ENCODE measurements at places on chromosomes 4 and X.

GRCh38 chr4:108972613-108973283, 209.9 kb upstream of the ETNPPL start:
- no peak for DNase-seq

- no peak for DNase-seq
Observed at GRCh38 chr4:84481860-84482245, 17.2 kb downstream of the NKX6-1 start.

DNA sequence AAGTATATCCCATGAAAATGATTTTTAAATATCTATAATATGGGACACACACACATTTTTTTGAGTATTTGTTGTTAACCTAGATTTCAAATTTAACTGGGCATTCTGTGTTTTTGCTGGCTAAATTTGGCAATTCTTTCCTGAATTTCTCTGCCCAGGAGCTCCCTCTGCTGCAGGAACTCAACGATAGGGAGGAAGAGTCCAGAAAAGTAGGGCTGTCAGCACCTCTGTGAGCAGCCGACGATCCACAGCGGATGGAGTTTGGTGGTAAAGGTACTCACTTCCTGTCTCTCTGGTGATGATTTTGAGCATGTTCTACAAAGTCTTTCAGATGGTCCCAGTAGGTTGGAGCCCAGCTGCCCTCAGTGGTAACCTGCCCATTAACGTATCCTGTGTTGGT, 23.1 kb upstream of the TMEM184C start:
- DNase-seq, result no peak

DNA sequence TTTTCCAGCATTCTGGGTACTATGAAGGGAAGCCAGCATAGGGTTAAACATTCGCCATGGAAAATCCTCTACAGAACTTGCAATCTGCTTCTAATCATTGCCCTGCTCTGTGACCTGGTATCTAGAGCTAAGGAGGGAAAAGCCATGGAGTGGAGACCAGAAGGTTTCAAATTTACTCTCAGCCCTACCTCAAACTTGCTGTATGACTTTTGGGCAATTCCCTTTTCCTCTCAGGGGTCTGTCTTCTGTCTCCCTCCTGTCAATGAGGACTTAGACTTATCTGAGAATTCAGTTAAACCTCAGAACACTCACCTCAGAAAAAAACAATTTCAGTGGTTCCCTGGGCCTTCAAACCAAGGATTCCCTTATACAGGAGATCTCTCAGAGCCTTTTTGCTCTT, 29.1 kb downstream of the ARHGEF9 start:
- DNase-seq, result no peak

DNA sequence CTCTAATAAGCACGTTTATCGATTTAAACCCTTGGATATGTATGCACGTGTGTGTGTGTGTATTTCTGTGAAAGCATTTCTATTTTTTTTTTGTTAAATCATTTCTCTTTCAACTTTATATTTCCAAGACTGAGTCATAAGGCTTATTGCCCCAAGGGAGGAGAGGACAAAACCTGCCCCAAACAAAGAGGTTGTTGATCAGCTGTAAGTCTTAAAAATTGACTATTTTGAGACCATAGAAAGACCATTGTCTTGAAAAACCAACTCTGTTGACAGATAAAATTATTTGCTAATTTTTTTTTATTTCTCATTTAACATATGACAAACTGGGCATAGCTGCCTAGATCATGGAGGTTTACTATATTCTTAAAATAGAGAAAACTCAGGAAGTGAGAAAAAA, 222.4 kb downstream of the FMR1NB start:
- no peak for DNase-seq

DNA sequence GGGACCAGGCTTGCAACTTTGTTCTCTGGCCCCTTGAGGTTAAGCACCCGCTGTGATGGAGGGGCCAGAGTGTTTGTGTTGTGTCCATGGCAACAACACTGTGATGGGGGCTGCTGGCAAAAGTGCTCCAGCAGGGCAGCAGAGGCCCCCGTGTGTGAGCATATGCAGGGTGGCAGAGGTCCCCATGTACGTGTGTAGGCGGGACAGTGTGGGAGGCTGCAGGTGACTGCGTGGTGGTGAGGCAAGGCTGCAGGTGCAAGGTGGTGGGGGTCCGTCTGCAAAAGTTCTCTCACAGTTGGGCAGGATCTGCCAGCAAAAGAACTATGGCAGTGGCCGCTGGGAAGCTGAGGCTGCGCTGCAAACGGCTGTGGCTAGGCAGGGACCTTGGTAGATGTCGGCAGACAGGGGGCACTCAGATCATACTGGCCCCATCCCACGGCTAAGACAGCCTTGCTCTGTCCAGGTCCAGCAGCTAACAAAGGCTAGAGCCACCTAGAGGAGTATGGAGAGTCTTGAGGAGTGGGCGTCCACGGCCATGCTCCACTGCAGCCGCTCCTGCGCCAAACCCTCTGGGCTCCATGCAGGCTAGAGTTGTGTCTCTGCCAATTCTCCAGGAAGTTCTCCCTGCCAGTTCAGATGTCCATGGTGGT, 46.8 kb upstream of the PASD1 start:
- no peak for DNase-seq

- no peak for DNase-seq
Observed at GRCh38 chrX:43940816-43941474, 32.2 kb downstream of the NDP start.

GRCh38 chr4:70110917-70111316, 43.1 kb upstream of the PRR27 start:
- no peak for DNase-seq

DNA sequence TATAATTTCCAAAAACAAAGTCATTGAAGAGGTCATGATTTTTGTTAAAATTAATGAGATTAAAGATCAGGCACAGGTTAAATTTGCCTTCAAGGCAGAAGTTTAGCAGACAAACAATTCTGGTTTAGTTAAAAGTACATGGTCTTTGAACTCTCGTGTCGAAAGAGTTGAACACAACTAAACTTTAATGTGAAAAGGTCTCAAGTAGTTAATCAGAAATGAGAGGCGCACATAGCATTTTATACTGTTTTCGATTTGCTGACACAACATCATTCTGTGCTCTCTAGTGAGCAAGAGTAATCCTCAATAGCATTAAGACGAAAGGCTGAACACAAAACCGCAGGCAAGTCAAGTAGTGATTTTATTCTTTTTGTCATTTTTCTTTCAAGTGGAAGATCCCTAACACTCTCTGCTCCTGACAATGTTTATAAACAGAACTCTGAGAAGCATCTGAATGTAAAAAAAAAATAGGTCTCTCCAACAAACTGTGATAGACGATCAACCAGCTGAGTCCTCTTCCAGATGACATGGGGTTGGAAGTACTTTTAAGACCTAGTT, 49.8 kb downstream of the SH3RF1 start:
- DNase-seq, result no peak

GRCh38 chr4:71545168-71545567, 206.3 kb downstream of the SLC4A4 start:
- no peak for DNase-seq

DNA sequence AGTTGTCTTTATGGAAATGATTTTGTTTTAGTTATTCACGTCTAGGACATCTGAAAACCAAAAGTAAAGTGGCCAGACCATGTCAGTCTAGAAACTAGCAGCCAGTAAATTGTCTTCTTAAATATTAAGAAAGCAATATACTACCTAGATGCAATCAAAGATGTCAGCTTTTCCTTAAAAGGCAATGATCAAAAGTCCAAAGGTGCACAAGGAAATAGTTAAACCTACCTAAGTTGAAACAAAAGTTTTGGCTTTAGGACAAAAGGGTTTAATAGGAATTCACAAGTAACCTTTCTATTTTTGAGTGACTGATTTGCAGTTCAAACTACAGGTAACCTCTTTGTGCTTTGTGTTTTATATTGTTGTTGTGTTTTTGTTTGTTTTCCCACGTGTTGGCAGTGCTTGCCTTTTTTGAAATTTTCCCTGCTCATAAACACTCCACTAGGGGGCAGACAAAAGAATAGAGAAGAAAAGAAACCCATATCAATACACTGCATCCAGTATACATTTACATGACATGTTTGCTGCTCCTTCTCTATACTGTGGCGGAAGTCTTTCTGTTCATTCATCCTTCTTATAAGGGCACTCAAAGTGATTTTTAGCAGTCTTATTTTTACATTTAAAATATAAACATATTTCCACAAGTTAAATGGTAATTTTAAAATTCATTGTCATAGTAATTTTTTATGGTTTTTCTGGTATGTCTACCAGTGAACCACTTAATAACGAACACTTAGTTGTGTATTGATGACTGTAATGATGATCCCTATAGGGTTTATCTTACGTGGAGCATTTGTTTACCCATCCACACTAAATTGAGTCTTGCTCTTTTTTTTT, 62.7 kb downstream of the GAB1 start:
- no peak for DNase-seq

GRCh38 chrX:19986531-19986930, 4.3 kb downstream of the BCLAF3 start:
- DNase-seq, result no peak

DNA sequence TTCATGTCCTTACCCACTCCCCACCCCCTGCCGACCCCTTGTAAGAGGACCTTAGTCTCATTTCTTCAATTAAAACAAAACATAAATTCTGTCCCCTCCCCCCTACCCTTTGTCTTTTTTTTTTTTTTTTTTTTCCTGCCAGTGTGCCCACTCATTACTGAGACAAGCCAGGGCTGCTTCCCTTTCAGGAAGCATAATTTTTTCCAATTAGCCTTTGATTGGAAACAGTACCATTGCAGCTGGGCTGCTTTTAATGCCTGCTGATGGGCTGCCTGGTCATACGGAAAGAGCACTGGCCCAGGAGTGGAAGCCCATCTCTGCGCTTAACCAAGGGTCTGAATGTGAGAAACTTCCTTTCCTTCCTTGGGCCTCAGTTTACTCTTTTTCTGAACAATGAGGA, 18.6 kb upstream of the CAPN6 start:
- DNase-seq, result no peak

- DNase-seq, result no peak
Observed at GRCh38 chr4:144582975-144583374, 63.0 kb upstream of the HHIP start.

GRCh38 chrX:110248578-110248977, 69.3 kb downstream of the AMMECR1 start:
- no peak for DNase-seq

- DNase-seq, result no peak
Observed at GRCh38 chr4:177638871-177639270, 196.6 kb upstream of the AGA start.

DNA sequence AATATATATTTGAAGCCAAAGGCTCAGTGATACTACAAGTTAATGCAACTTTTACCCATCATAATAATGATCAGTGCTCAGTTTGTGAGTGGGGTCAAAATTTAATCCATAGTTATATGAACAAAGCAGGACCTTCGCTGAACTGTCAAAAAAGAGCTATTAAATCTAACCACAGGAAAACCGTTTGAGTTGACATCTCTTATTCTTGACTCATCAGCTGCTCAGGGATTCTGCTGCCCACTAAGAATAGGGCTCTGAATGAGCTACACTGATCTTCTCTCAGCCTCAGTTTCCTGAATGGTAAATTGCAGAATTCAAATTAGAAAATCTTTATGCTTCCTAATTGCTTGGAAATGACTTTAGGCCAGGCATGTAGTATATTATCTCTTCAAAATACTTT, 44.9 kb upstream of the NAP1L5 start:
- no peak for DNase-seq

DNA sequence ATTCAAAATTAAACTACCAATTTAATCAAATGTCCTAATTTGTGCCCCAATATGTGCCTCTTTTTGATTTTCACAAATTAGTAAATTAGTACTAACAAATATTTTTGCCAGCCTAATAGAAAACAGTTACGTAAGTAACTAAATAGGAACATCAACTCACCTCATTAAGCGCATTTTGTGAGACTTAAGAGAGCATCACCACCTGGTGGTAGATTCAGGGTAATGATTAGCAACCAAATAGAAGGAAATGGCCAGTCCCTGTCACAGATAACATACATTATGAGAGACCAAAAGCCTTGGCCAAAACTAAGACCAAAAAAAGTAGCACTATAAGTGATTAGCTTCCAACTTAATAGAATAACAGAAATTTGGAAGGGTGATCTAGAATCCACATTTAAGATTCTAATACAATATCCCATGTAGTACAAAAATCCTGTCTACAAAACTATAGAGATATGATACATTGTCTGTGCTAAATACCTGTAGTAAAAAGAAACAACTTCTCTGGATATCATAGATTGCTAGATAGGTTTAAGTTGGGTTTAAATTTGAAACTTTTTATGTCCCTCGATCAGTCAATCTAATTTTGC, 46.7 kb downstream of the C4orf46 start:
- DNase-seq, result no peak

- no peak for DNase-seq
Observed at GRCh38 chr4:12911750-12912358, 572.3 kb downstream of the RAB28 start.

DNA sequence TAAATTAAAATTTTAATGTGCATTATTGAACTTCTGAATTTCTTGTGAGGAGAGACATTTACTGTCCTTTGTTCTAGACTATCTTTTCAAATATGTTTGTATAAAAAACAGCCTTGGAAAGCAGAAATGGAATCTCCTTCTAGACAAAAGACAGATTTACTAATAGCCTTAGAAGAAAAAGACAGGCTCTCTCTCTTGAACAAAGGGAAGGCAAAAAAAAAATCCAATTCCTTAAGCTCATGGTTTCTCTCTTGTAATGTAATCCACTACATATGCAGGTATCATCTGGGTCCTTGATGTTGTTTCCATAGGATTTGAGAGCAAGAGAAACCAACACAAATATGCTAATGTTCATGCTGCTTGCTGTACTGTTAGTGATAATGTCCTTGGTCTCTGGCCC, 106.0 kb downstream of the TBCK start:
- no peak for DNase-seq

- DNase-seq, result no peak
Observed at GRCh38 chr4:102620697-102621497, 119.7 kb downstream of the NFKB1 start.

- DNase-seq, result no peak
Observed at GRCh38 chr4:130238121-130238520, 1142.2 kb downstream of the C4orf33 start.

DNA sequence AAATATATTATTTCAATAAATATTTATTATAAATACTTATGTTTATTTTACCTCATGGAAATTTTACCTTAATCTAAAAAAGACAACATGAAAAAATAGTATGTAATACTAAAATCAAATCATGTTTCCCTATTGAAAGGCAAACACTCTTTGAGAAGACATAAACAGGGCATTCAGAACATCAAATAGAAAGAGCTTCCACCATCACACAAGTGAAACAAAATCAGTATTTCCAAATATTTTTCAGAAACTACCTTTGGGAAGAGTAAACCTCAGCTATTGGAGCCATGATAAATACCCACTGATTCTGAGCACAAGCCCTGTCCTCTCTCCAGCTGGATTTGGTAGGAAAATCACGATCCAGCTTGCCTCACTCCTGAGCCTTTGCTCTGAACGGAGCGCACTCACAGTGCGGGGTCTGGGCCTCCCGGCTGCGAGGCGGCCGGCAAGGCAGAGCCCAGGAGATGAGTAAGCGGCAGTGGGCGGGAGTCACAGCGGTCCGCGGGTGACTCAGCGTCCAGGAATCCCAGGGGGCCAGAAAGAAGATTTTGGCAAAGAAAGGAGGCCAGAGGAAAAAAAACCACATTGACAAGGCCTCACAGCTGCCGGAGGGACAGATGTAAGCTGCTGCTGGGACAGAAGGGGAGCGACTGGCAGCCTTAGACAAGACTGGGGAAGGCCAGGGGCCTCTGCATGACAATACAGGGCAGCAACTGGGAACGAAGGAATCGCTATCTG, 14.7 kb upstream of the ANXA5 start:
- DNase-seq, result no peak

Measured in activated naive CD4-positive, alpha-beta T cell treated with anti-CD3 and anti-CD28 coated beads, Interleukin-2, amount 50 U/mL, for 16 hours (primary cell).